Activated CD4-positive, alpha-beta T cell treated with anti-CD3 and anti-CD28 coated beads for 36 hours (primary cell): ENCODE measurements at places on chromosomes 2 and 18. TPM values are rescaled to one million over a fixed set of nuclear protein-coding genes. Genes with fewer than 3 reads are reported as not detected.

CDK15 gene
- total RNA-seq = not detected

GRCh38 chr2:226548732-226549131, 250.9 kb downstream of the IRS1 start:
- no peak for DNase-seq

GRCh38 chr2:63614983-63615945, 26.5 kb downstream of the MDH1 start:
- no peak for DNase-seq

DNA sequence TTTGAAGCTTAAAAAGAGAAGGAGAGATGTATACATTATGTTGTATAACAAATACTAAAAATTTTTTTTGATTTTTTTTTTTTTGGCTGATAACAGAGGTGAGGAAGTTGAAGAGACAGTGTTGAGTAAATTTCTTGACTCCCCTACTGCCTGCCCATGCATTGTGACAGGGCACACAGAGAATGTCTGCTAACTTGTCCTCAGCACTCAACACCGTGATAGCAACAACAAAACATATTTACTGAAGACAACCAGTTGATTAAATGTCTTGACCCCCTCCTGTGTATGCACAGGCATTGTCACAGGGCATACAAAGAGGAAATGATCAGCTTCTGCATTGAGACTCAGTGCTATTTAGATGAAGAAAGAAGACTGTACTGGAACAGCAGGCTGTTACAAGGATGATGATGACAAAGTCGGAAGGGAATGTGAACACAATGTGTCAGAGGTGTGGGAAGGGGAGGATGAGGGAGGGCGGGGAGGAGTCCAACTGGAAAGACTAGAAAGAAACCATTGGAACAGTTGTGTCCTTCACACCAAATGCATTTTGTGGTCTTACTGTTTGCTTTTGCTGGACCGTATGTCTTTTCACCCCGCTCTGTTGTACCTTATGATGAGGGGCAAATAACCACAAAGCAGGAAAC, 89.5 kb downstream of the CERS6 start:
- DNase-seq = no peak

- DNase-seq = no peak
These were observed 64.7 kb downstream of the HNRNPLL start for GRCh38 chr2:38537937-38538525.

- no peak for DNase-seq
These were observed 162.2 kb downstream of the ANKRD44 start for GRCh38 chr2:197148401-197148800.

DNA sequence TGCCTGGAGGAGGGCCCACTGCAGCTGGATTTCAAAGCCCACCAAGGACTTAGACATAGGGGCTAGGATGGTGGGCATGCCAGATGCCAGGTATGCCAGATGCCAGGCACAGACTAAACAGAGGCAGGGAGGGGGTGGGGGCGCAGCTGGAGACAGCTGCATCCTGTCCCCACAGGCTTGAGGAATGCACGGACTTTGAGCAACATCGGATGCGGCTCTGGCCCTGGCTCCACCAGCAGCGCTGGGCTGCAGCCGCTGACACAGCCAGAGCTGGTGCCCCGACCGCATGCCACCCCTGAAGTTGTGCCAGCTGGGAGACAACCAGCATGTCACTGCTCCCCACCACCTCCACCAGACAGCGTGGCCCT, 39.5 kb downstream of the AQP12A start:
- no peak for DNase-seq

- no peak for DNase-seq
These were observed 84.8 kb upstream of the CRIM1 start for GRCh38 chr2:36270758-36271157.

- DNase-seq = no peak
These were observed 35.7 kb upstream of the SLC8A1 start for GRCh38 chr2:40487602-40488001.

DNA sequence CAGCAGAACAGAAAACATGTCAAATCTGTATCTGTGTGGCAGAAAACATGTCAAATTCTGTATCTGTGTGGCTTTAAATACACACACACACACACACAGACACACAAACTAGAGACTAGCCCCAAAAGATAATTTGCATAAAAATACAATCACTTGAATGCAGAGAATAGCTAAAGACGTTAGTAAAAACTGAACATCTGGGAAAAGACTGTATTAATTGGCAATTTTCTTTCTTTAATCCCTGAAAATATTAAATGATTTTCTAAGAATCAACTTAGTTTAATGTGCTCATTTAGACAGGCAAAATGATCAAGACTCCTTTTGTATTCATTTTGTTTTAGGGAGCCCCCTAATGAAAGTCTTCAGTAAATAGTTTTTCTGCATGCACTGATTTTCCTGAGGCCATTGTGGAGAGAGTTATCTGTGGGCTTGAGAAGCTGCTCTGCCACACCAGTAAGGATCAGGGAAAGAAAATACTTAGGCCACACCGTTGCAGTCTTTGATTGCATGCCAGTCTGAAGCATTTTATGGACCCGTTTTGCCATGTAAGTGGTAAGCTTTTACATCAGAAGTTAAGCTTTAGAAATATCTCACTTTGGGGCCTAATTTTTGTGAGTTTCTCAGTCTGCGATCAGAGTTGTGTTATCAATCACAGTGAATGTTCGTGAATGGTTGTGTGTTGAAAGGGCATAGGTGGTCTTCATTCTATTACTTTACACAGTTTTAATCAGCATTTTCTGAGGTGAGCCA, 2.2 kb downstream of the SPATS2L start:
- no peak for DNase-seq
